ENCODE measurements at places on chromosomes 3 and 15.

DNA sequence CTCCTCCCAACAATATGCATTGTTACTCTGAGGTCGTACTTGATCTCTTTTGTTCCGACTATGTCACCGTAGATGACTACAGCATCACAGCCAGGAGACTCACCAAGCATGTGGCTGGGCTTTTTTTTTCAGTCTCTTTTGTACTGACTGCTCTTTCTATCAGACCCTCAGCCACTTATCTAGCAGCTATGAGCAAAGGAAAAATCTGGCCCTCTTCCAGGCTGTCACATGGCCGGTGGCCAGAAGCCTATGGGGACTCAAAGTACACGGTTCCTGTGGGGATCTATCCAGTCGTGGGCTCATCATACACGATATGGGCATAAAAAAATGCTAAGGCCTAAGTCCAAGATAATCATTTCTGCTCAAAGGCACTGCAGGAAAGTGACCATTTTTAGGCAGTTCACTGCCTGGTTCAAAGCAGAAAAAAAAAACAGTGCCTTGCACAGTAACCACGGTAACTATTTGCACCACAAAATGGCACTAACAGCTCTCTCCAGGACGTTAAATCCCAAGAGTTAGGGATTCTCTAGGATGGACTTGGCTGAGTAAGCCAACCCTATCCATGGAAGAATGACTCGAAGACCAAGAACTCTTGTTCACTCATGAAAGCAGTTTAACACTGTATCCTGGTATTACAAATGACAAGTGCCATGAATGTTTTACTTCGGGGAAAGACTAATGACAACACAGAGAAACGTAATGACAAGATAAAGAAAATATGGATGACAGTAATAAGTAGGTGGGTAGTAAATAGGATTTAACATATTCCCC lies 50.3 kb downstream of the SHQ1 start:
- H3K36me3 ChIP-seq = no peaks in the 10 kb centered on the region
- peak; percentile 17 for DNase-seq
- H3K27ac ChIP-seq = no peak overlapping the region
- no peaks in the 10 kb centered on the region for H3K27me3 ChIP-seq

- no peak for DNase-seq
- H3K27me3 ChIP-seq = no peaks in the 10 kb centered on the region
- H3K36me3 ChIP-seq = no peaks in the 10 kb centered on the region
- peaks cover 24% of the 10 kb centered on the region for H3K4me1 ChIP-seq
- H3K4me3 ChIP-seq = no peak overlapping the region
- H3K27ac ChIP-seq = peak overlapping the region; percentile 56
Measured at GRCh38 chr3:127823426-127823857, 1.1 kb upstream of the MGLL start.

GRCh38 chr3:40192628-40193027 lies 116.9 kb upstream of the EIF1B start:
- no peak for DNase-seq
- H3K4me3 ChIP-seq = no peak overlapping the region
- H3K27me3 ChIP-seq = no peaks in the 10 kb centered on the region
- H3K4me1 ChIP-seq = no peaks in the 10 kb centered on the region

DNA sequence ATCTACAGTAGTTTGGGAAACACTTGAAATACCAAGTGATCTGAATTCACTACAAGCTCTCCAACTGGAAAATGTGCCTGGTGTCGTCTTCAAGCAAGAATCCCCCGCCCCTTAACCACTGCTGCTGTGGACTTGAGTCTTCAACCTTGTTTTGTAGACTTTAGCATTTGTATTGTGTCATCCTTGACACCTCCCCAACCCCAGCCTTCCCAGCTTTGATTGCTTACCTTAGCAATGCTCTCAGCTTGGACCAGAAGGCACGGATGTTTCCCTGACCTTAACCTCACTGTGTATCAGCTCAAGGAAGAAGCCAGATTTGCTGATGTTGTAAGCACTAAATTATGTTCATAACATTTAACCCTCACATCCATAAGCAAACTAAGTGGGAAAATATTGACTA lies 146.4 kb downstream of the IGF1R start:
- no peaks in the 10 kb centered on the region for H3K27me3 ChIP-seq
- H3K27ac ChIP-seq = no peak overlapping the region
- H3K36me3 ChIP-seq = no peaks in the 10 kb centered on the region

All from transverse colon (tissue), 4 donors.